ENCODE measurements at places on chromosomes 7 and 10.

DNA sequence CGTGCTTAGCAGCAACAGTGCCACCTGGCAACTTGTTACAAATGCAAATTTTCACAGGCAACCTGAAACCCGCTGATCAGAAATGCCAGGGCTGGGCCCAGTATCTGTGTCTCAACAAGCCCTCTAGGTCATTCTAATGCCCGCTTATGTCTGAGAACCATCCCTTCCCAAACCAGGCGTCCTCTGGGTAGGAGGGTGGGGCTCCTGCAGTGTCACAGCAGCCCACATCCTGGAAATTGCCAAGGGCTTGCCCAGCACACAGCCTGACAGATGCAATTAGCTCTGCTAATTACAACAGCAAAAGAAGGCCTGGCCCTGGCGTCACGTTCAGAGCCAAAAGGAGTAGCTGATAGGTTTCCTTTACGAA, 15.9 kb downstream of the ITPRIP start:
- peak; percentile 9 for DNase-seq

DNA sequence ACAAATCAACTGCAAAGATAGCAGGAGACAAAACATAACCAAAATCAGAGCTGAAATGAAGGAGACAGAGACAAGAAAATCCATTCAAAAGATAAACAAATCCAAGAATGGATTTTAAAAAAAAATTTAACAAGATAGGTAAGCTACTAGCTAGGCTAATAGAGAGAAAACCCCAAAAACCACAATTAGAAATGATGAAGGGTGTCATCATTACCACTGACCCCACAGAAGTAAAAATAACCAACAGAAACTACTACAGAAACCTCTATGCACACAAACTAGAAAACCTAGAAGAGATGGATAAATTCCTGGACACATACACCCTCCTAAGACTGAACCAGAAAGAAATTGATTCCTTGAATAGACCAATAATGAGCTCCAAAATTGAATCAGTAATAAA, 117.6 kb downstream of the DNAJC1 start:
- no peak for DNase-seq

DNA sequence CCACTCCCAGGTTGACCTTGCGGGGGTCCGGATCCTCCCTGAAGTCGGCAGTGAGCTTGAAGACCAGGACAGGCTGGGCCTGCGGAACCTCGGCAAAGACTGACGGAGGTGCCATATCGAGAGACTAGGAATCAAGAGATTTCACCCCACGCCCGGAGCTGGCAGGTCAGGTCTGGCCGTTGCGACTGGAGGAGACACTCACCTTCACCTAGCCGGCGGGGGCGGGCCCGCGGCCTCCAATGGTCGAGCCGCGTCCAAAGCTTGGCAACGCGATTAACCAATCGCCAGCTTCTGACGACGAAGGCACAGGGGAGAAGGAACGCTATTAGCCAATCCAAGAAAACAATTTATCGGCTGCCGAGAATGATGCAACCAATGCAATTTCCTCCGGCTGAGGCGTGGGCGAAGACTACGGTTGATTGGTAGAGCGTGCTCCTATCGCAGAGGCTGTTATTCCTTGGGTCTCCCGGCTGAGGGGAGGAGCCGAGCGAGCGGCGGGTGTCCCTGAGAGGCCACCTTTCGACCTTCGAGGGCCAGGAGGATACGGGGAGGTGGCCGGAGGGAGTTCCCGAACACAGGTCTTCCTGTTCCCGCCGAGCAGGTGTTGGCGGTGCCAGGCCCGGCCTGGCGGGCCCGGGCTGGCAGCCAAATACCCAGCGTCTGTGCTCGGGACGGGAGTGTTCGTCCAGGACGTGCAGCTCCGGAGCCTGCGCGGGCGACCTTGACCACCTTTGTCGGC, at the start of gene GOT1:
Gene GOT1, minus strand, starts transcription at position 174 of the 739 bp plus-strand sequence. Its CDS starts 59 bp downstream, at position 115.
- peak; percentile 99 for DNase-seq

DNA sequence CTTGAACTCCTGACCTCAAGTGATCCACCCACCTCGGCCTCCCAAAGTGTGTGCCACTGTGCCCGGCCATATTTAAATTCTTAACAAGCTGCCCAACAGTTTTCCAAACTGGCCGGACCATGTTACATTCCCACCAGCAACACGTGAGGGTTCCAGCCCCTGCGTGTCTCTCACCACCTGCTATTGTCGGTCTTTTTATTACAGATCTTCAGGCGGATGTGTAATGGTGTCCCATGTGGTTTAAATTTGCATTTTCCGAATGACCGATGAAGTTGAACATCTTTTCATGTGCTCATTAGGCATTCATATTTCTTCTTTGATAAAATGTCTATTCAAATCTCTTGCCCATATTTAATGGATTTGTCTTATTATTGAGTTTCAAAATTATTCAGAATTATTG, 11.5 kb downstream of the ELFN1 start:
- DNase-seq = no peak

DNA sequence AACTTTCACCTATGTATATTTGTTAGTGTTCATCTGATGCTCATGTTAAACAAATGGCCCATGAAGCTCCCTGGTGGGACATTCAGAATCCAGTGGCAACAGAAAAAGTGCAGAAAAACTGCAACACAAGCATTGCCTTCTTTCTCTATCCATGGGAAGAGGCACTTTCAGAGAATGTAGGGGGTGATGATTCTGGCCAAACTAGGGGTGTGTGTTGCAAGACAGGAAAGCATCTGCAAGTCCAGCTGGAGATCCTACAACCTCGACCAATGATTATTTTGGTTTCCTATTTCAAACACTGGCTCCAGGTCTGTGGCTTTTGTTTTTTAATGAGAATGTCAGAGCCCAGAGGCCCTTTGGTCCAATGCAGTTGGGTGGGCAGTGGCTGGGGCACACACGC, 198.7 kb downstream of the CXCL12 start:
- peak; percentile 87 for DNase-seq

DNA sequence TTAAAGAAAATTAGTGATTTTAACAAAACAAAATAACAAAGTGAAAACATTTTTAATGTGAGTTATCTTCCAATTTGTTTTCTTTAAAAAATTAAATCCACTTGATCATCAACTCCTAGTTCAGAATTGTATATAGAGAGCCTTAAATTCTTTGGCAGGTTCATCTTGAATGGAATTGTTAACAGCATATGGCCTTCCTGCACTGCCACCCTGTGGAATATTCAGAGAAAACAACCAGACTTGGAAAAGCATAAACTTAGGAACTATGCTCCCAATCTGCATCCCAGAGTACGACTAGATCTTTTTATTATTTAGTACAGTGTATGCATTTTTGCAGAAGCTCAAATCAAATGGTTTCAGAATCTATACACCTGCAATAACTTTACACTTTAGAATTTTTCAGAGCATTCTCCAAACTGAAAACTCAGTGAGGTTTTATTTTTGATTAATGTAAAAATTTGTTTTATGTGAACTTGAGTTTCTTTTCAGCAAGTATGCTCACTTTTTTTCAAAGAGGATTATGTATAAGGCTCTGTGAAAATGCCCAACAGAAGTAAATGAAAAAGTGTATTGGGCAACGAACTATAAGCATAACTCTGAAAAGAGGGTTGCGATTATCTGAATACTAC, 44.9 kb upstream of the ANK3 start:
- DNase-seq = peak; percentile 85

DNA sequence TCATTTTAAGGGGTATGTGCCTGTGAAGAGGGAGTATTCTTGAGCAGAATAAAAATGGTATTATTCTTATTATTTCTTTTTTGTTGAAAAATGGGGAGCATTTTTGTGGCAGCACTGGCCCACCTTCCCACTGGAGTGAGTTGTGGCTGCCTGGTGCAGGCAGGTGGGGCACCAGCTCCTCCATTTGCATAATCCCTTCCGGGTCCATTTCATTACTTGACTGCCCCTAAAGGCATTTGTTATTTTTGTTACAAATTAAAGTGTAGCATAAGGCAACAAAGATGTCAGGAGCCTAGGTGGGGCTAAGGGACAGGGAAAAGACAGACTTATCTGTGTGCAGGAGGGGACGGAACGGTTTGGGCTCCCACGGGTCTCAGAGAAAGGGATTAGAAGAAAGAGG, 26.8 kb downstream of the GOLGA7B start:
- DNase-seq = no peak

- DNase-seq = no peak
These were observed 456.0 kb downstream of the SDK1 start for GRCh38 chr7:3757059-3757458.

- DNase-seq = no peak
These were observed 6.6 kb downstream of the TRIM8 start for GRCh38 chr10:102650655-102651454.

GRCh38 chr7:4951903-4952636, 6.9 kb downstream of the MMD2 start:
- DNase-seq = peak; percentile 19

DNA sequence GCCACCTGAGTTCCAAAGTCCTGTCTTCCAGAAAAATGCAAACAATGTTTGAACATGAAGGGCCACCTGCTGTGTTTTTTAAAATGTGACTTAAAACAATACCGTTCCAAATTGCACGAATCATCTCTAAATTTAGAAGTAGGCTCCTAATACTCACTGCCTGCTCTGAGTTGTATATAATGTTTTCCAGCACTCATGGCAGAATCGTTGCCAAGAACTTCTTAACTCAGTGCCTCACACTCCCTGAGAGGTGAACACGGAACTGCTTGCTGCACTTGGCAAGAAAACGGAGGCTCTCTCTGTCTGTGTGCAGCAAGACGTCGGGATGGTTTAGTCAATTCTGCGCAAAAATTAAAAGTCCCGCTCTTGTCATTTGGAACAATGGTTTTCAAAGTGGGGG, 757.3 kb upstream of the AUTS2 start:
- DNase-seq = no peak

- no peak for DNase-seq
These were observed 185.2 kb downstream of the SLC25A13 start for GRCh38 chr7:96136600-96137239.

GRCh38 chr7:141884539-141885225, 31.5 kb upstream of the OR9A4 start:
- no peak for DNase-seq

DNA sequence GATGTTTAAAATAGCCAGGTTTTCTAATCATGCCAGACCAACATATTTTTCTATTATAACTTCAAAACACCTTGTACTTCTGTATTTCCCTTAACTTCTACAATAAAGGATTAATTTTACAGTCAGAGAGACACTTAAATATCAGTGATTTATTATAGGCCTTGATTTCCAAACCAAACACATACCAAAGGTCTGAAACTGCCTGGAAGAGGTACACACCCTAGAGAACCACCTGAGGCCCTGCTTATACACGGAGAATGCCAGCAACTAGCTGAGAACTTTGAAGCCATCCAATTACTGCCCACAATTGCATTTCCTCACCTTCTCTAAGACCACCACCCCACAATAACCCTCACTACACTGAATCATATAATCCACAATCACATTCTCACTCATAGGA, 4.9 kb downstream of the CCDC6 start:
- DNase-seq = no peak

- no peak for DNase-seq
These were observed 10.4 kb downstream of the NUB1 start for GRCh38 chr7:151351967-151352366.

DNA sequence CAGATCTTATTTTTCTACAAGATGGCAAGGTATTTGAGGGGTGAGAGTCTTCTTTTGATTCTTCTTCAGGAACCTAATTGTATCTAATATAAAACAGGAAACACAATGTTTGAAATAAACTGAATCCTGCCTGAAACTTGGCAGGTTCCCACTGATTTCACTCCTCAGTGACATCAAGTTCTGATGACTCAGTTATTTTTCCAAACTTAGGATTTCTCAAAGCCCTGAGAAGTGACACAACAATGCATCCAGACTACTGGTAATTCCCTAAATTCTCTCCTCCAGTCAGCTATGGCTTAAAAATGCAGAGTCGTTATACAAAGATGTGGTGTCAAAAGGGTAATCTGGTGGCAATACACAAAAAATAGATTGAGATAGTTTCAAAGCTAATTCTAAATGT, 80.9 kb downstream of the ABLIM1 start:
- peak; percentile 73 for DNase-seq

DNA sequence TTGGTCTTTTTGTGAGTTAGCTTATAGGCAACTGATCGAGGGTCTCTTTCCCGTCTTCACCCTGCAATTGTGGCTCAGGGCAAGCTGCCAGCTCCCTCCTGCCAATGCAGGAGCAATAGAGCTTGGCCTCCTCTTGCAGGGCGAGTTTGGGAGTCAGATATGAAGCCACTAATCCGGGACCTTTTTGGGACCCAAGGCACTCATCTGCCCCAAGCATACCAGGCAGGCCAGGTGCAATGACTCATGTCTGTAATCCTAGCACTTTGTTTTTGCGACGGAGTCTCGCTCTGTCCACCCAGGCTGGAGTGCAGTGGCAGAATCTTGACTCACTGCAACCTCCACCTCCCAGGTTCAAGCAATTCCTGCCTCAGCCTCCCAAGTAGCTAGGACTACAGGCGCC, 21.1 kb downstream of the LIMK1 start:
- no peak for DNase-seq

DNA sequence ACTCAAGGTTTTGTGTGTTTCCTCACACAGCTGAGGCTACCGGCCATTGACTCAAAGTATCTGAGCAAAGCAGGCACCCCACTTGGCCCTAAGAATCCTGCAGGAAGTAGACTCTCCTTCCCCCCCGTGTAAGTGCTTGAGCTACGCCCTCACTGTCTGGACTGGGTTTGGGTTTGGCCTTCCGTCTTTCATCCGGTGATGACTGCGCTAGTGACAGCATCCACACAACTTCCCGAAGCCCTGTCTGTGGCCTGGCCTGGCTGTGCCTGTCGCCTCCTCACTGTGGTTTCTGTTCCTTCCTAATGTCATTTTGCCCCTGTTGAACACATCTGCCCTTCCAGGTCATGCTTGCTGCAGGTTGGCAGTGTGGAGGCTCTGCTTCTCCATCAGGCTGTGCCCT, 14.5 kb downstream of the C7orf57 start:
- DNase-seq = no peak

GRCh38 chr10:76665029-76665428, 972.6 kb downstream of the KCNMA1 start:
- no peak for DNase-seq

DNA sequence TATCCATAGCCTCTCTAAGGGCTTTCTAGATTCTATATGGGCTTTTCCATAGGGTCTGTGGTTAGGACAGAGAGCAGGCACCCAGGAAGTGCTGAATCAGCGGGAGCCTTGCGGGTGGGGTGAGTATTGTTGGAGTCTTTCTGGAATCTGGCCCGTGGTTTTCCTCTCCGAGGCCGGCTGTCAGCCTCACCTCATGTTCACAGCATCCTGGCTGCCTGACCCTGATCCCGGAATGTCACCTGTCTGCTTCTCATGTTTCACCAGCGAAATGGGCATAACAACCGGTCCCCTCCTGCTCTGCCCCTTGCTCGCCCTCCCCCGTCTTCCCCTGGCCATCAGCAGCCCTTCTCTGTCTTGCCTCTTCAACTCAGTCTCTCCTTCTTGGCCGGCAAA, 36.5 kb downstream of the DDIT4 start:
- DNase-seq = peak; percentile 43

GRCh38 chr10:94591461-94592205, 46.0 kb downstream of the HELLS start:
- DNase-seq = no peak

GRCh38 chr10:46326971-46327370, 40.2 kb downstream of the ANTXRL start:
- no peak for DNase-seq

DNA sequence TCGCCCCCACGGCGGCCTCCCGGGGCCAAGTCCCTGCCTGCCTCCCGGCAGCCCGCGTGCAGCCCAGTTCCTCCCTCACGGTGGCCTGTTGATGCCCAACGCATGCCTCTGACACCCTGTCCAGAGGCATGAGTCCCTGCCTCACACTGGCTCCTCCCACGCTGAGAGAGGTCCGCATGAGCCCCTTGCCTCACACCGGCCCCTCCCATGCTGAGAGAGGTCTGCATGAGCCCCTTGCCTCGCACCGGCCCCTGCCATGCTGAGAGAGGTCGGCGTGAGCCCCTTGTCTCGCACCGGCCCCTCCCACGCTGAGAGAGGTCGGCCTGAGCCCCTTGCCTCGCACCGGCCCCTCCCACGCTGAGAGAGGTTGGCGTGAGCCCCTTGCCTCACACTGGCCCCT, 59.9 kb downstream of the CCDC201 start:
- DNase-seq = no peak
